ENCODE measurements at places on chromosomes 11 and 22. TPM values are rescaled to one million over a fixed set of nuclear protein-coding genes. Genes with fewer than 3 reads are reported as not detected.

APOA4 gene
- not detected for total RNA-seq

PRODH gene
- not detected for total RNA-seq

DNA sequence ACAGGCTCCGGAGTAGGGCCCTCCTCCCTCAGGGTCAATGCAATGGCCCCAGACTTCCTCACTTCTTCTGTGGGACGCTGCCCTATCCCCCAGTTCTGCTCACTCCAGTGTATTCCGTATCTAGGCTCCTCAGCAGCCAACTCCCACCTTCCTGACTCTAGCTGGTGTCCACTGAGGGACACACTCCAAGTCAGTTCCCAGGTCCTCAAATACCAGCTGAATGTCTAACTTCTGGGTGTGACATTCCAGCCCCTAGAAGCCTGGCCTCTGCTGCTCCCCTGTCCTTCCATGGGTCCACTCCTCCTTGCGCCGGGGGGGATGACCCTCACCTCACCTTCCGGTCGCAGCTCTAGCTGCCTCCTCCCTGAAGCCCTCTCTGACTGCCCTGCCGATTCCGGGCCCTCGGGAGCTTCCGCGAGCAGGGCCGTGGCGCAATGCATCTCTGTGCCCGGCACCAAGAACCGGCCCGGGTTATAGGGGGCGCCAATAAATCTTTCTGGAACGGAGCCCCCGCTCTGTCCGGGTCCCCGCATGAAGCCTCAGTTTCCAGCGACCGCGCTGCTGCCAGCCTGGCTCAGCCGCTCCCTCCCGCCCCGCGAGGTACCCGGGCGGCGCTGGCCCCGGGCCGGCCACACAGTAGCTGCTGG lies 15.4 kb downstream of the BAD start:
- peak overlapping the region; percentile 96 for H3K27ac ChIP-seq
- H3K36me3 ChIP-seq, result peaks cover 10% of the 10 kb centered on the region
- H3K27me3 ChIP-seq, result no peaks in the 10 kb centered on the region
- DNase-seq, result peak; percentile 71
- peaks cover 19% of the 10 kb centered on the region for H3K4me1 ChIP-seq
- peak overlapping the region; percentile 98 for H3K4me3 ChIP-seq

DNA sequence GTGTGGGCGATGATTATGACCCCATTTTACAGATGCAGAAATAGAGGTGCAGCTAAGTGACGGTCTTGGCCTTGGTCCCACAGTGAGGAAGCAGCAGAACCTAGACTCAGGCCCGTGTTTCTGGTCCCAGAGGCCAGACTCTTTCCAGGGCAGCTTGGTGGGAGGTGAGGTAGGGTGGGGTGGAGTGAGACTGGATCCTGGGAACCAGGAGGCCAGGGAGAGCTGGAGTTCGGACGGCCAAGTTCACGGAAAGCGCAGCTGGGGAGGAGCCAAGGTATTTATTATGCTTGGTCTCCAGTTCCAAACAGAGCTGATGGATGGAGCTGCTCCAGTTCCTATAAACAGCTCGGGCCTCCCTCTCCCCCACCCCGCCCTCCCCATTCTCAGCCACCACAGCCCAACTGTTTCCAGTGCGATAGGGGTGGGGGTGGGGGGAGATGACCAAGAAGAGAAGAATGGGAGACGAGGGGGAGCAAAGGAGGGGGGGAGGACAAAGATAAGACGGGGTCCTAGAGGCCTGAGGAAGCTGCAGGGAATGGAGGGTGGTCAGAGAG lies 16.2 kb downstream of the LRRC32 start:
- H3K36me3 ChIP-seq, result no peaks in the 10 kb centered on the region
- DNase-seq, result no peak
- H3K4me3 ChIP-seq, result no peak overlapping the region
- no peak overlapping the region for H3K27ac ChIP-seq

DNA sequence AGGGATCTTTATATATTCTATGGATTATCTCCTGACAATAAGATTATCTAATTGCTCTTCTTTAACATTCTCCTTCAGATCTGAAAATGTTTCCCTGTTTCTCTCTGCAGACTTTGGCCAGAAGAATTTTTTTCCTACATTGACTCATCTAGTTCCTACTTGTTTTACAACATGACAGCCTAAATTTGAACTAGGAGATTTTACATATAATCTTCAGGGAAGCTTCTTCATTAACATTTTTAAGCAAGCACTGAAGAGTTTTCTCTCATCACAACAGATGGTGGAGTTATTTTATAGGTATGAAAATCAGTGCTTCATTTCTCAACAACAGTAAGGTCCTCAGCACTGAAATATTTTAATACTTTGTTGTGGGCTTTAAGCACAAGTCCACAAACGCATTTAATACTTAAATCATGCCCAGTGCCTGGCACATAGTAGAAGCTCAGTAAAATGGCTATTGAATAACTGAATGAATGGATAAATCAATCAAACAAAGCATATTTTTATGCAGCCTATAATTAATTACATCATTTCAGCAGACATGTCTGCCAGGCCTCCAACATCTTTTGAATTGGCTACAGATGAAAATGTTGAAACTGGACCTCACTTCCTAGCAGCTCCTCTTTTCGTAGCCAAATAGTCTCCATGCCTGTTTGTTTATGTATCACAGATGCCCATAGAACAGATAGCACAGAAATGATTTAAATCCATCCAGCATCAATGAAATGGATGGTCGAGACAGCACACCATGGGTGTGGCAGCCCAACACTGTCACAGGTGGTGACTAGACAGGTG lies 117.3 kb upstream of the POU2AF2 start:
- no peaks in the 10 kb centered on the region for H3K4me1 ChIP-seq
- no peaks in the 10 kb centered on the region for H3K36me3 ChIP-seq
- peaks cover 4% of the 10 kb centered on the region for H3K27me3 ChIP-seq
- no peak overlapping the region for H3K4me3 ChIP-seq

DNA sequence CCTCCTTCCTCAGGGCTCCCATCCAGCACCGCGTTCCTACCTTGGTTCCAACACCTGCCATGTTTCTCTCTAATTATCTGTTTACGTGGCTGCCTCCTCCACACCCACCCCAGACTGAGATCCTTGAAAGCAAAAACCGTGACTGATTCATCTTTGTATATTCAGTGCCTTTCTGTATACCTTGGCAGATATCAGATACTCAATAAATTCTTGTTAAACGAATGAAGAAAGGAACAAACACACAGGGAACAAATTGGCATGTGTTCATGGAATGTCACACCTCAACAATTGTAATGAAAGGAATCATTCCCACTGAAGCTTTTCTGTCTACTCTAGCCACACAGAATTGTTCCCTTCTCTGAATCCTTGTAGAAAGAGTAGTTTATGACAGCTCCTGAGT lies 20.4 kb upstream of the LRRC55 start:
- no peaks in the 10 kb centered on the region for H3K36me3 ChIP-seq
- DNase-seq, result no peak
- peaks cover 9% of the 10 kb centered on the region for H3K27me3 ChIP-seq
- no peak overlapping the region for H3K4me3 ChIP-seq
- H3K27ac ChIP-seq, result no peak overlapping the region
- no peaks in the 10 kb centered on the region for H3K4me1 ChIP-seq

Data from activated CD4-positive, alpha-beta T cell treated with anti-CD3 and anti-CD28 coated beads for 36 hours (primary cell).